ENCODE measurements at places on chromosomes 1 and 21. TPM values are rescaled to one million over a fixed set of nuclear protein-coding genes. Genes with fewer than 3 reads are reported as not detected.

- DNase-seq: no peak
Measured at GRCh38 chr1:88210103-88210787, 473.8 kb upstream of the PKN2 start.

DNA sequence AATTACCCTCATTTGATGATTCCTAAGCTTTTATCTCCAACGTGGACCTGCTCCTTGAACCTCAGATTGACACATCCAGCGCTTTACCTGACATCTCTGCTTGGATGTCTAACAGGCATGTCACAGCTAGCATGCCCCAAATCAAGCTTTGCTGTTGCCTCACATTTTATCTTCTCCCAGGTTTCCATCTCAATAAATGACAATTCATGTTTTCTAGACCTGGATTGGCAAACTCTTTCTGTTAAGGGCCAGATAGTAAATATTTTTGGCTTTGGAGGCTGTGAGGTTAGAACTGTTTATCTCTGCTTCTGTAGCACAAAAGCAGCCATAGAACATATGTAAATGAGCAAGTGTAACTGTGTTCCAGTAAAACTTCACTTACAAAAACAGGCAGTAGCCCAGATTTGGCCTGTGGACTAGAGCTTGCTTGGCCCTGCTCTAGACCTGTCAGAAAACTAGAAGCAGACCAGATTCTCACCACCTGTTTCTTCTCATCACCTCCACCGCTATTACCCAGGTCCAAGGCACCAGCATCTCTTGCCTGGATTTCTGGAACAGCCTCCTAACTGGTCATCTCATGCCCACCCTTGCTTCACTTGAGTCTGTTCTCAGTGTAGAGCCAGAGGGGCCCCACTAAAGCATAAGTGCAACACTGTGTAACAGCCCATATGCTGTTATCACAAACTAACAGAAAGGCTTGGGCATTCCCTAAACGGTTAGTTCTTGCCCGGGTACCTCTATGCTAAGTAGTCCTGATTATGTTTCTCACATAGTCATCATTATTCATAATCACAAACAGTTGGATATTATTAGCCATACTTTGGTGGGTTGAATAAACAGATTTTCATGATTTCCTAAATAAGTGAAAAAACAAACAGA is 42.3 kb downstream of the UBE4B start:
- no peak for DNase-seq

DNA sequence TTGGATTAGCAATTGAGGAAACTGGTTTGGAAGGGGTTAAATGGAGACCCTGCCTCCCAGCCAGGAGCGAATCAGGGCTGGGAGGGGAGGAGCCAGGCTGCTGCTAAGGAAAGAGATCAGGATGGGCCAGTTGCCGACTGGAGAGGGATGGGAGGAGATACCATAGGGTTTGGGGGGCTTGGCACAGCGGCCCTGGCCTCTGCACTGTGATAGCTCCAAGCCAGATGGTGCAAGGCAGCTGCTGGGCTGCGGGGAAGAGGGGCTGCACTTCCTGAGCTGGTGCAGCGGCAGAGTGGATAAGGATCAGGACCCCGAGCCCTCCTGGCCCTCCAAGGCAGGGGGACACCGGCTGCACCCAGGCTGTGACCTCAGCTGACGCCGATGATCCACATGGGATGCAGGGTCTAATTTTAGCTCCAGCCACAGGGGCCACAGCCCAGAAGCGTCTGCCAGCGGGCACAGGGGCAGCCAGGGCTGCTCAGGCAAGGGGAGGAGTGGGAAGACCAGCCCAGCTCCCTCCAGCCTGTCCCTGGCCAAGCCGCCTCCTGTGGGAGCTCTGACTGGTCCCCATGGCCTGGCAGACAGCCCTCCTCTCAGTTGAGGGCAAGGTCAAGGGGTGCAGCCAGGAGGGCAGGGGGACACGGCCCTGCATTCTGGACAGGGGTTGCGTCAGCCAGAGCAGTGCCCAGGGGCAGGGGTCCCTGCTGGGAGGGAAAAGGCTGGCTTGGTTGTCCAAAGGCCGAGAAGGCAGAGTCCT is at the start of gene EXTL1:
Gene EXTL1, plus strand, starts transcription at position 129 of the 757 bp plus-strand sequence. CDS start 872 bp downstream, outside the sequence.
- DNase-seq: no peak

DNA sequence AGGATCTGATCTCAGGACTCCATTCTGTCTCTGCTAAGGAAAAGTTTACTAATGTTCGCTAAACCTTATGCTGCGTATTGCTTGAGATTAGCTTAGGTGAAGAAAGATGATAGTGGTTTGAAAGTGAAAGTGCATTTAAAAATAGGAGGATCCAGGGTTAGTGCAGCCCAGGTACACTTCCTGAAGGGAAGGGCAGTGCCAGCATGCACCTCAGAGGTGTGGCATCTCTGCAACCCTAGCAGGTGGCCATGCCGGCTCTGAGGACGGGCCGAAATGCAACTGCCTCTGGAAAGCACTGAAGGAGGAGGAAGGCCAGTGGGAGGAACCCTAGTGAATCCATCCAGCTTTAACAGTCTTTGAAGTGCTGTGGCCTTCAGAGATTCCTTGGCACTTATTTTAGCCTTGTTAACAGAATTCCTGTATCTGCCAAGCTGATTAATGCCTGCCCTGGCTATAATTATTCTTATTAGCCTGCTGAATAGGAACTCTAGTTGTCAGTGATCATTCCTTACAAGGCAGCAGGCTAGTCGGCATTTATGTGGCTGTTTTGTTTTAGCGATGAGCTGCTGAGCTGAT is 5.5 kb downstream of the PTGFRN start:
- no peak for DNase-seq

- no peak for DNase-seq
Measured at GRCh38 chr1:154191990-154192461, at the start of gene TPM3. Gene TPM3 (minus strand): TSS chr1:154192100. CDS start chr1:154192018, 82 bp downstream.

The TMEM200B gene
- 23.9 TPM for total RNA-seq

The TNFRSF18 gene
- not detected for total RNA-seq

The IGSF9 gene
- 0.03 TPM for total RNA-seq

All from Caki2 (cell line).